ENCODE measurements at places on chromosomes 2 and 18. TPM values are rescaled to one million over a fixed set of nuclear protein-coding genes. Genes with fewer than 3 reads are reported as not detected.
A peak's percentile ranks its signal among the peaks of the same experiment; 100 is the strongest.

GRCh38 chr2:72824224-72824842 is 1.5 kb downstream of the EXOC6B start:
- peak; percentile 52 for DNase-seq

GRCh38 chr2:223081789-223082188 is 29.8 kb downstream of the KCNE4 start:
- DNase-seq: no peak

Gene KCNE4
- not detected for total RNA-seq

Gene GALNT14
- total RNA-seq: 0.40 TPM

GRCh38 chr18:12857215-12857905 is 26.7 kb downstream of the PTPN2 start:
- no peak for DNase-seq

DNA sequence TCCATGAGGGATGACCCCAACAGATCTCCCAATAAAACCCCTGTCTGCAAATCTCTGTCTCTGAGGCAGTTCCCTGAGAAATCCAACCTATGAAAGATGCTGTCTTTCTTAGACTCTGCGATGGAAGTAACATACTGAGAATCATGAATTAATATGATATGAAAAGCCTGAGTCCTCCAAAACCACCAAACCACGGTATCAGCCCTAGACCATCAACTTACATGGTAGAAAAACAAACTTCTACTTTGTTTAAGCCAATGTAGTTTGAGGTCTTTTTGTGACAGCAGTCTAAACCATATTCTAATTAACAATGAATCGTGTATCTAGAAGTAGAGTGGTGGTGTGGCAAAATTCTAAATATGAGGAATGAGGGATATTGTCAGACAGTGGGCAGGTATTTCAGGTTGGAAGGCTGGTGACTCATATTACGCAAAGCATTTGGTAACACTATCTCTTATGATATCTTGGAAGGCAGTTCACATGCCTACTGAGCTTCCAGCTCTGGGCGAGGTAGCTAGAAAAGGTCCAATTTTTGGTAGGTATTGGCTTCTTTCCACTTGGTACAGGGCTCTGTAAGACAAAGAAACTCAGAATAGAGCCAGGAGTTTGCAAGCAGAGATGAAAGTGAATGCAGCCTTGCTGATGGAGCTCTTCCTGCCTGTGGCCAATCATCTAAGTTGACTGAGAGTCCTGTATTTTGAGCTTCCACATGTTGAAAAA is 215.8 kb downstream of the ZFP36L2 start:
- DNase-seq: no peak

GRCh38 chr18:48563027-48563426 is 24.2 kb downstream of the CTIF start:
- DNase-seq: peak; percentile 79

DNA sequence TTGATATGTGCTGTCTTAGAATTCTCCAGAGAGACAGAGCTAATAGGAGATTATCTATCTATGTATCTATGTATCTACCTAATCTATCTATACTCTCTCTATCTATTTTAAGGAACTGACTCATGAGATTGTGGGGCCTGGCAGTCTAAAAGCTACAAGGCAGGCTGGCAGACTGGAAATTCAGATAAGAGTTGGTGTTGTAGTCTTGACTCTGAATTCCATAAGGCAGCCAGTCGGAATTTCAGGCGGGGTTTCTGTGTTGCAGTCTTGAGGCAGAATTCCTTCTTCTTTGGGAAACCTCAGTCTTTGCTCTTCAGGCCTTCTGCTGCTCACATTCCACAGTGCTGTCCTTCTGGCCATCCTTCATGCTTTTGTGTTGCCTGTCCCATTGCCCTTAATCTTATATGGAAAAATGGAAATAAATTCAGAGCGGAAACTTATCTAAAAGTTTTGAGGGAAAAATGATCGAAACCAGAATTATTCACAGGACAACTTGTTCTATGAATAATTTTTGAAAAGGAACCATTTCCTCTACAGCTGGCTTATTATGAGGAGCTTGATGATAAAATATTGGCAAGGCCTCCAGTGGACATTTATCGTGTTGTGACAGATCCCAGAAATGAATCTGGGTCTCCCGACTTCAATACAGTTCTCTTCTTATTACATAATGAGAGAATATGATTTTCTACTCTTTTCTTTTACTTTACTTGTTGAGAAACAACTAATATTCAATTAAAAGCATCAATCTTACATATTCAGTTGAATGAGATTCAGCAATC is 10.8 kb downstream of the IL1RL1 start:
- DNase-seq: peak; percentile 51

DNA sequence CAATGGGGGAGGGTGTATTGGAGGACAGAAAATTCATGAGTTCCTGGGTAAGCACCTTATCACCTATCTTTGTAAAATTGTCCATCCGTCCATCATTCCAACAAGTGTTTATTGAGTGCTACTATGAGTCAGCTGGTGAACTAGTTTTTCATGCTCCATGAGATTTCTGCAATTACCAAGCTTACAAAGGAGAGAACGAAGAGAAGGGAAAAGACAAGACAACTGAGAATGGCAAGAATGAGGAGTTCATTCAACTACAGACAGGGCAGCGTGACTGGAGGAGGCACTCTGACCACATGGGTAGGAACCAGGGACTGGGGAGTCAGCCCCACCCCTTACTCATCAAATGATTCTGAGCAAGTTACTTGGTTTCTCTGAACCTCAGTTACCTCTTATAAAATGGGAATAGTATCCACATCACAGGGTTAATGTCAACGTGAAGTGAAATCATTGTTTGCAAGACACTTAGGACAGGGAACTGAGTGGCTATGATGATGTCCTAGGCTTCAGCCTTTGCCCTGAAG is 18.6 kb upstream of the TXNDC2 start:
- no peak for DNase-seq

DNA sequence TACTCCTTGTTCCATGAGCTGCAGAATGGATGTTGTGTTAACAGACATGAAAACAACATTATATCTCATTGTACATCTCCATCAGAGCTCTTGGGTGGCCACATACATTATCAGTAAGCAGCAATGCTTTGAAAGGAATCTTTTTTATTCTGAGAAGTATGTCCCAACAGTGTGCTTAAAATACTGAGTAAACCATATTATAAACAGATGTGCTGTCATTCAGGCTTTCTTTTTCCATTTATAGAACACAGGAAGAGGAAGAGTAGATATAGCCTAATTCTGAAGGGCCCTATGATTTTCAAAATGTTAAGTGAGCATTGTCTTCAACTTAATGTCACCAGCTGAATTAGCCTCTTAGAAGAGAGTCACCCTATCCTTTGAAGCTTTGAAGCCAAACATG is 44.3 kb upstream of the CABYR start:
- no peak for DNase-seq

DNA sequence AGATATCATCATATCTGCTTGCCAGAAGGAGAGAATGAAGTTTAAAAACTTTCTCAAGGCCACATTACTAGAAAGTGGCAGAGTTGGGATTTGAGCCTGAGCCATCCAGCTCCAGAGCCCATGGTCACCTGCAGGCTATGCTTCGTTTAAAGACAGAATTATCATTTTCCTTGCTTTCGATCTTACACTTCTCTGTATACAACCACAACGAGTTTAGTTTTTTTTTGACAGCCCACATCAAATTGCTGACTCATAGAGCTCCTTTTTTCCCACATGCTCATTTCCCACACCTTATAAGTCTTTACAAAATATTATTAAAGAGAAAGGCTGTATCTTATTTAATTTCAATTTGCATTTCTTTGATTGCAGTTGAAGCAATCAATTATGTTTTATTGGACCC is 6.5 kb downstream of the PLEK start:
- no peak for DNase-seq

GRCh38 chr2:215355801-215356200 is 43.9 kb downstream of the ATIC start:
- no peak for DNase-seq

- peak; percentile 41 for DNase-seq
These were observed 537 bp downstream of the AGFG1 start for GRCh38 chr2:227472265-227473121.

GRCh38 chr2:170817093-170818035 is 677 bp downstream of the GAD1 start:
- peak; percentile 40 for DNase-seq

Gene ARMC9
- total RNA-seq: 19.3 TPM

Gene TTR
- not detected for total RNA-seq

DNA sequence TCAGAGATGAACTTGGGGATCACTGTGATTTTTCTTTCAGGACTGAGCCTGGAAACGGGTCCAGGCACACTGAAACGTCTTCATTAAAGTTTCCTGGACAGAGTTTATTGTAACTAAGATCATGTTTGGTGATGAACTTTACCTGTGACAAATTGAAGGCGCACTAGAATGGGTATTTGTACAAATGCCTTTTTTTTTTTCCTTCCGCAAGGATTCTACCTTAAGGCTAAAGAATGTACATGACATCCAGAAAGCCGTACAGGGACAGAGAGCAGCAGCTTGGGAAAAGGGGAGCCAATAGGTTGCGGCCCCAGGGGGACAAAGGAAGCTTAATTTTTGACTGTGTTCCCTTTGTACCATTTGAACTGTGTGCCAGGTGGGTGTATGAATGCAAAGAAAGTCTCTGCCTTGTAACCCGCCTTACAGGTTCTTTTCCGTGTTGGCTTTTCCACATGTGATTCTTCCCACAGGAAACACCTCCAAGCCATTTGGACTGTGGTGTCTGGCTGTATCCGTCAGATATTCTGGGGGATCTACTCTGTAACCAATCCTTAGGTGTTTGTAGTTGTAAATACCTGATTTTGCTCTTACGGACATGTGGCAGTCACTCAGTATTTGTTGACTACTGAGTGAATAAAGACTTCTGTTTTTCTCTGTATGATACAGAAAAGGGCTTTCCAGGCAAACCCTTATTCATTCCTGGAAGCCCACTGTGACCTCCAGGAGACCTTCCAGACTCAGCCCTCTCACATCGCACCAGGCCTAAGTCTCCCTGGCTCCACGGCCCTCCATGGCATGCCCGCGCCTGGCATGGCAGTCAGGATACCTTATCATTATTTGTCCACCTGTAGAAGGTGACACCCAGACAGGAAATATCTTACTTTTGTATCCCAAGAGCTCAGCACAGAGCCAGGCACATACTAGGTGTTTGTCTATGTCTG is 1.1 kb downstream of the LRRFIP1 start:
- no peak for DNase-seq

DNA sequence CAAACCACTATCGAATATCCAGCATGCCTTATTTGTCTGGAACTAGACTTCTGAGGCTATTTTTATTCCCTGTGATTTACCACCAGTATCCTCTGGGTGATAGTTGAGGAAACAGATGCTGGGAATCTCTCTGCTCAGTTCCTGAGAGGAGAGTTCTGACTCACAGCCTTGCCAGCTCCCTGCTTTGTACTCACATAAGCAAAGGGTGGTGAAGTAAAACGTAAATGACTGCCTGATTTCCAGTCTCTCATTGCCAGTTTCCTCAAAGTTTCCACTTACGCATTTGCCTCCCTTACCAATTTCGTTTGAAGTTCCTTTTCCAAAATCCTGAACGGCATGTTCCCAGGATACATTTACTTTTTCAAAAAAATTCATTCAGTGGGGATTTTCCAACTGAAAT is 69.2 kb upstream of the HNRNPA3 start:
- DNase-seq: peak; percentile 93

GRCh38 chr2:112884869-112885505 is 26.0 kb upstream of the IL37 start:
- peak; percentile 38 for DNase-seq

- DNase-seq: no peak
These were observed 54.9 kb downstream of the DSC3 start for GRCh38 chr18:30987467-30988241.

Gene CD8B
- total RNA-seq: not detected

Gene DYNAP
- total RNA-seq: not detected

DNA sequence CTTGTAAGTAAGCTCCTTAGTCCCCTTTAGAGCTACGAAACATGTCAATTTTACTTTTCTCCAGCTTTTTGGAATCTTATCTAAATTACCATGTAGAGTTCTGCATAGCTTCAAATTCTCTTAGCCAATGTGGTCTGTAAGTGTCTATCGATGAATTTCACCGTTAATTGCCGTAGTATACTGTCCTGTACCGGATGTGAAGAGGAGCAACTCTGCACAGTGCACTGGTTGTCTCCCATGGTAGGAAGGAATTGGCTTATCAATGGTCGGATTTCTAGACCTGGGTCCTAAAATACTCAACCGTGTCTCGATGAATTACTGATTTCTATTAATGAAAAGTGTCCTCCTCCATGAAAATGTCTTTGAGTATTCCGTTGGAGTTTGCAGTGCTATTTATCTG is 1.9 kb downstream of the NOP58 start:
- no peak for DNase-seq

DNA sequence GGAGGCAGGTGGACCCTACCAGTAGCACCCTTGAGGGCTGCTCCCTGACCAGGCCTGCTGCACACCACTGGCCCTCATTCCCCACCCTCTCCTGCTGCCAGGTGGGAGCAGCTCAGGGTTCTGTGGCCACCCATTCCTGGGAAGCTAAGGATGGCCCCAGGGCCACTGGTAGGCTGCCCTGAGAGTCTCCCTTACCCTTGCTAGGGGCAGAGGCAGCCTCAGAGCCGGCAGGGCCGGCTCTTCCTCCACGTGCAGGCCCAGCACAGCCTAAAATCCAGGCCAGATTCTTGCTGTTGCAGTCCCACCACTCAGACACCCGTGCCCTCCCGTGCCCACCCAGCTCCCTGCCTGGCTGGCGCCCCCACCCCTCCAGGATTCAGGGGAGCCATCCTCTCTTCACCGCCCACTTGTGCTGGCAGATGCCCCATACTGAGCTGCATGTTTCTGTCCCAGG is 199.0 kb downstream of the EIPR1 start:
- no peak for DNase-seq

Gene HPCAL1
- total RNA-seq: 77.4 TPM

GRCh38 chr18:43805646-43806194 is 528.4 kb upstream of the SYT4 start:
- DNase-seq: no peak

- DNase-seq: no peak
These were observed 871.9 kb upstream of the FSHR start for GRCh38 chr2:50026236-50026635.

DNA sequence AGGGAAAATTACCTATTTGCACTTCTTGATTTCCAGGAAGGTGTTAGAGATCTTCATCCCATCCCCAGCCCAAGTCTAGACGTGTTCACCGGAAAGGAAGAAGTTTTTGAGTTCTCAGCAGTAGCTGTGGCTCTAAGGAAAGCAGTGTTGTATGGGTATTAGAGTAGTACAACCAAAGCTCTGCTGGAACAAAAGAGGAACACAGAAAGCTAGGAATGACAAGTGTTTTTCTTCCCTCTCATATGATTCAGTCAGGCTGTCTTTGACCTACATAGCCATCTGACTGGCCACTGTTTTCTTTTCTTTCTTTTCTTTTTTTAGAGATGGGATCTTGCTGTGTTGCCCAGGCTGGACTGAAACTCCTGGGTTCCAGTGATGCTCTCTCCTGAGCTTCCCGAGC is 82.7 kb upstream of the SLC39A10 start:
- DNase-seq: no peak

Gene FBXO36
- 1.1 TPM for total RNA-seq
